ENCODE measurements at places on chromosomes 4 and X.

- ATAC-seq, result no peak
Observed at GRCh38 chr4:176099314-176099713, 33.7 kb downstream of the WDR17 start.

- peak; percentile 83 for ATAC-seq
Observed at GRCh38 chrX:56569378-56570057, 6.1 kb downstream of the UBQLN2 start.

DNA sequence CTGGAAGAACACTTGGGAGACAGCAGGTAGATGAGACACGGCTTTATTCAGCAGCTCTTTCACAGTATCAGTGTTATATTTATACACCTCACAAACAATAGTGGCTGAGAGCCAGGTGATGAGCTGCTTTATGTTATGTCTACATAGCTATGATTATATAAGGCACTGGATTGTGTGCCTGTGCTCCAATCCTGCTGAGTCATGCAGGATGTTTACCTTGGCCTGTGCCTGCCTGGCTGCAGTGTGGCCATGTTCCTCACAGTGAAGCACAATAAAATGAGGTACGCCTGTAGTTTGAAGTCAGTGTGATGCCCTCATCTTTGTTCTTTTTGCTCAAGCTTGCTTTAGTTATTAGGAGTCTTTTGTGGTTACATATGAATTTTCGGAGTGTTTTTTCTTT, 31.3 kb downstream of the CXCL13 start:
- ATAC-seq, result no peak

DNA sequence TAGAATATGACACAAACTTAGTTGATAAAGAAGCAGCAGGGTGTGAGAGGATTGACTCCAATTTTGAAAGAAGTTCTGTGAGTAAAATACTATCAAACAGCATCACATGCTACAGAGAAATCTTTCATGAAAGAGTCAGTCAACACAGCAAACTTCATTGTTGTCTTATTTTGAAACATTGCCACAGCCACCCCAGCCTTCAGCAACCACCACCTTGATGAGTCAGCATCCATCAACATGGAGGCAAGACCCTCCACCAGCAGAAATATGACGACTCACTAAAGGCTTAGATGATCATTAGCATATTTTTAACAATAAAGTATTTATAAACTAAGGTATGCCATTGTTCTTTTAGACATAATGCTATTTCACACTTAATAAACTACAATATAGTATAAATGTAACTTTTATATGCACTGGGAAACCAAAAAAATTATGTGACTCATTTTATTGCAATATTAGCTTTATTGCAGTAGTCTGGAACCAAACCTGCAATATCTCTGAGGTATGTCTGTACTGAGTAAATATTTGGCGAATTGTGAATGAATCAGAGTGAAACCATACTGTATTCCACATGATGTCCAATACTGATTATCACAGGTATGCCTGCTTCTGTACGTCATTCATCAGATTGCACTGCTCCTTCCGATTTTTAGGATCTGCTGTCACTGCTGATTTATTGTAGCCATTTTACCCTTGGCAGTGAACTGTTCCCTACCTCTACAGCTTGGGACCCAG, 11.6 kb downstream of the FRMPD4 start:
- no peak for ATAC-seq

GRCh38 chr4:67712000-67712625, 11.2 kb upstream of the UBA6 start:
- peak; percentile 11 for ATAC-seq
